ENCODE measurements at places on chromosomes 5 and 9. TPM values are rescaled to one million over a fixed set of nuclear protein-coding genes. Genes with fewer than 3 reads are reported as not detected.

CARD6 gene
- polyA plus RNA-seq: 4.7 TPM

SLC46A2 gene
- not detected for polyA plus RNA-seq

C9orf153 gene
- not detected for polyA plus RNA-seq

SLC6A3 gene
- polyA plus RNA-seq: not detected

ISCA1 gene
- 64.1 TPM for polyA plus RNA-seq

PCDHB15 gene
- polyA plus RNA-seq: not detected

CFAP157 gene
- 0.20 TPM for polyA plus RNA-seq

PCDHB14 gene
- not detected for polyA plus RNA-seq

C1QTNF2 gene
- polyA plus RNA-seq: not detected

GRCh38 chr9:127087836-127088235 is 34.6 kb downstream of the ANGPTL2 start:
- no peak for DNase-seq
- H3K36me3 ChIP-seq: no peaks in the 10 kb centered on the region

GRCh38 chr9:91920630-91921350 is 29.2 kb downstream of the ROR2 start:
- H3K27me3 ChIP-seq: no peaks in the 10 kb centered on the region
- no peak for DNase-seq

- peak overlapping the region; percentile 82 for H3K27ac ChIP-seq
- H3K36me3 ChIP-seq: peaks cover 2% of the 10 kb centered on the region
- peak; percentile 4 for DNase-seq
- peaks cover 25% of the 10 kb centered on the region for H3K4me1 ChIP-seq
- no peaks in the 10 kb centered on the region for H3K27me3 ChIP-seq
- H3K4me3 ChIP-seq: peak overlapping the region; percentile 82
Measured at GRCh38 chr5:32311404-32312196, 1.1 kb downstream of the MTMR12 start.

DNA sequence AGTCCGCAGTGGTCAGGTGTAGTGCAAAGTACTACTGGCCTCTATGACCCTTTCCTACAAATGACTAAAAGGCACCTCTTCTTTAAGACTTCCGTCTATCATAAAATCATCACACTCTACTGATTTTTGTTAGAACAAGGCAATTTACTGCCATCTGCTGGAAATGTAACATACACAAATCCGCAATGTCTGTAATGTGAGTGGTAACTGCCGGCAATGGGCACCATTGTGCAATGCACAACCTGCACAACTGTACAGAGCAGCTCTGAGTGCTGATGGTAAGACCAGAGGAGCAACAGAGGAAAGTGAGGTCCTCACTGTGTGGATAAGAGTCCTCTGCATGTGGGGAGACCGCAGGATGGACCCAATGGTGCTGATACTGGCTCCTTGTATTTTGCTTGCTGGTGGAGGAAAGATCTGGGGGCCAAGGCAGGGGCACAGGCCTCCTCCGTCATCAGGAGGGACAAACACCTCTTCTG is 103.7 kb downstream of the ATPSCKMT start:
- H3K4me1 ChIP-seq: no peaks in the 10 kb centered on the region
- H3K27me3 ChIP-seq: no peaks in the 10 kb centered on the region
- no peak overlapping the region for H3K27ac ChIP-seq
- no peak overlapping the region for H3K4me3 ChIP-seq

GRCh38 chr9:130301483-130302286 is 36.1 kb downstream of the HMCN2 start:
- H3K27me3 ChIP-seq: no peaks in the 10 kb centered on the region
- no peak overlapping the region for H3K4me3 ChIP-seq
- DNase-seq: no peak
- H3K27ac ChIP-seq: no peak overlapping the region
- H3K36me3 ChIP-seq: no peaks in the 10 kb centered on the region
- H3K4me1 ChIP-seq: no peaks in the 10 kb centered on the region

- H3K27ac ChIP-seq: no peak overlapping the region
- no peak overlapping the region for H3K4me3 ChIP-seq
- no peaks in the 10 kb centered on the region for H3K36me3 ChIP-seq
- H3K27me3 ChIP-seq: no peaks in the 10 kb centered on the region
- no peaks in the 10 kb centered on the region for H3K4me1 ChIP-seq
Measured at GRCh38 chr5:118033686-118034338, 954.5 kb downstream of the DTWD2 start.

DNA sequence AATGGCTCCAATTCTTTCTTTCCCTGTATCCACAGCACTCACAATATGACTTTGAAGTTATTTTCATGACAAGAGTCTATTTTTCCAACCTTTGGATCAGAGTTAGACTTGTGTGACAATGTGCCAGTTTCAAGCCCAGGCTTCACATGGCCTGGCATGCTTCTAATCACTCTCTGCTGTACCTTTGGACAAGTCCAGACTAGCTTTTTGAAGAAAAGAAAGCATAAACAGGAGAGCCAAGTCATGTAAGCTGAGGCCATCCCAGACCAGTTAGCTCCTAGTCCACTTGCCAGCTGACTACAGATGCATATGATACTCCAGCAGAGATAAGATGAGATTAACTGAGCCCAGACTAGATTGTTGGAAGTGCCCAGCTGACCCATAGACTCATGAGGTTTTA is 513.6 kb upstream of the C9orf72 start:
- no peaks in the 10 kb centered on the region for H3K27me3 ChIP-seq
- DNase-seq: no peak
- H3K36me3 ChIP-seq: no peaks in the 10 kb centered on the region
- no peak overlapping the region for H3K4me3 ChIP-seq
- H3K27ac ChIP-seq: no peak overlapping the region
- H3K4me1 ChIP-seq: no peaks in the 10 kb centered on the region

- H3K36me3 ChIP-seq: no peaks in the 10 kb centered on the region
- H3K27me3 ChIP-seq: no peaks in the 10 kb centered on the region
- no peaks in the 10 kb centered on the region for H3K4me1 ChIP-seq
- DNase-seq: no peak
- H3K27ac ChIP-seq: no peak overlapping the region
Measured at GRCh38 chr5:90911169-90911568, 352.6 kb downstream of the ADGRV1 start.

DNA sequence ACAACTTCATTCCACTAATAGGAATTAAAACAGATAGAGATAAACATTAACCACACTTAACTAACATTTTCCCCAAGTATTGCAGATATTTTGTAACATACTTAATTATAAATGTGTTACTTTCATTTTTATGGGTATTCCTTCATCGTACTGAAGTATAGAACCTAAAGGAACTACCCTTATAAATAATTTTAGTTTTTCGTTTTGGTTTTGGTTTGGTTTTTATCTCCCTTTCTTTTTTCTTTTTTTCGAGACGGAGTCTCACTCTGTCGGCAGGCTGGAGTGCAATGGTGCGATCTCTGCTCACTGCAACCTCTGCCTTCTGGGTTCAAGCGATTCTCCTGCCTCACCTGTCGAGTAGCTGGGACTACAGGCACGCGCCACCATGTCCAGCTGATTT is 60.1 kb upstream of the LMNB1 start:
- H3K36me3 ChIP-seq: no peaks in the 10 kb centered on the region
- H3K27ac ChIP-seq: no peak overlapping the region
- DNase-seq: no peak
- H3K27me3 ChIP-seq: no peaks in the 10 kb centered on the region
- H3K4me3 ChIP-seq: no peak overlapping the region

- no peak overlapping the region for H3K4me3 ChIP-seq
- H3K27ac ChIP-seq: no peak overlapping the region
- H3K36me3 ChIP-seq: no peaks in the 10 kb centered on the region
Measured at GRCh38 chr9:29211580-29212396, 1638.5 kb upstream of the C9orf72 start.

- no peaks in the 10 kb centered on the region for H3K4me1 ChIP-seq
- H3K27me3 ChIP-seq: no peaks in the 10 kb centered on the region
- no peak overlapping the region for H3K4me3 ChIP-seq
- no peak overlapping the region for H3K27ac ChIP-seq
Measured at GRCh38 chr9:136821826-136822544, 14.2 kb downstream of the RABL6 start.

DNA sequence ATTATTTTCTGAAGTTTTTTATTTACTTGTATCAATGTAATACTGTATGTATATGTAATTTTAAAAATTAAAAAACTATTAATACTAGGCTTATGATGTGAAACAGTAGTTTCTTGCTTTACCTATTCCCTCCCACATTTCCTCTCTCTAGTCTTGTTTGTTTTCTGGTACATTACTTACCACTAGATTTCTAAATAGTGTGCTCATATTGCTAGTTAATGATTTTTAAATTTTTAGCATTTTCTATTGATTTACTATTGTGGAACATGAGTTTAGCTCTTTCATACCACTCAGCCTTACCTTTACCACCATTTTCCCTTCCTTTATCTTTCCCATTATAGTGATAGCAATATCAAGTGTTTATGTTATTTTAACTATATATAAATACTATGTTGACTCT is 39.3 kb downstream of the UBE2R2 start:
- no peaks in the 10 kb centered on the region for H3K36me3 ChIP-seq
- no peak overlapping the region for H3K27ac ChIP-seq
- DNase-seq: no peak
- H3K27me3 ChIP-seq: no peaks in the 10 kb centered on the region
- no peaks in the 10 kb centered on the region for H3K4me1 ChIP-seq
- no peak overlapping the region for H3K4me3 ChIP-seq

DNA sequence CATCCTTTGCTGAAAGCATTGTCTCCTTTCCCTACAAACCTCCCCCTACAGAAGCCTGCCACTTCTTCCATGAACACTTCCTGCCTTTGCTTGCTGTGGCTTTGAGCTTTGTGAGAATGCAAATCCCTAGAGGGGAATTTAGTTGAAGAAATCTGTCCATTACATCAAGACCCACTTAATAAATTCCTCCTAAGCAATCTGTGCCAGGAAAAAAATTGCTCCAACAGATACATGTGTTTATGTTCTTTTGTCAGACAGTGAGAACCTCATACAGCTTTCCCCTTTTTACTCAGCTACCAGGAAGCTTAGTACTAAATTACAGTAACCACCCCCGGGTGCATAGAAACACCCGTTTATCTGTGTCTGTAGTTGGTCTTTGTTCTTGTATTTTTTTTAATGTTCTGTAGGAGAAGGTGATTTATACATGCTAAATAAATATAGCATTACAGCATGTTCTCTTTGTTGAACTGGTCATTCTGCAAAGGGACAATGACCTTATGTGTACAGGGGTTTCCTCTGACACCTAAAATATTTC is 43.9 kb downstream of the SH3TC2 start:
- peaks cover 3% of the 10 kb centered on the region for H3K27me3 ChIP-seq
- no peaks in the 10 kb centered on the region for H3K36me3 ChIP-seq
- no peak overlapping the region for H3K27ac ChIP-seq
- peak; percentile 4 for DNase-seq

DNA sequence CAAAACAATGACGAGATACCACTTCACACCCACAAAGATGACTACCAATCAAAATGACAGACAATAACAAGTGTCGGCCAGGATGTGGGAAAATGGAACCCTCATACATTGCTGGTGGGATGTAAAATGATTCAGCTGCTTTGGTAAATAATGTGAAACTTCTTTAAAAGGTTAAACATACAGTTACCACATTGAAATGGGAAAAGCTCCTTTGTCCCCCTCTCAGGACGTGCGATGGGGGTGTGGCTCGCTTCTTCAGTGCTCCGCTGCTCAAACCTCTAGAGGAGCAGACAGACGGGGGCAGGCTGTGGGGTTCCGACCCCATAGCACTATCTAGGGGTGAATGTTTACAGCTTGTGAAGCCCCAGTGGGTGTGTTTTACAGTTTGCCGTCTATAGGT is 8.0 kb upstream of the PLPP6 start:
- H3K4me1 ChIP-seq: no peaks in the 10 kb centered on the region
- no peak overlapping the region for H3K27ac ChIP-seq
- no peaks in the 10 kb centered on the region for H3K36me3 ChIP-seq
- peaks cover 2% of the 10 kb centered on the region for H3K27me3 ChIP-seq
- no peak overlapping the region for H3K4me3 ChIP-seq
- DNase-seq: no peak

DNA sequence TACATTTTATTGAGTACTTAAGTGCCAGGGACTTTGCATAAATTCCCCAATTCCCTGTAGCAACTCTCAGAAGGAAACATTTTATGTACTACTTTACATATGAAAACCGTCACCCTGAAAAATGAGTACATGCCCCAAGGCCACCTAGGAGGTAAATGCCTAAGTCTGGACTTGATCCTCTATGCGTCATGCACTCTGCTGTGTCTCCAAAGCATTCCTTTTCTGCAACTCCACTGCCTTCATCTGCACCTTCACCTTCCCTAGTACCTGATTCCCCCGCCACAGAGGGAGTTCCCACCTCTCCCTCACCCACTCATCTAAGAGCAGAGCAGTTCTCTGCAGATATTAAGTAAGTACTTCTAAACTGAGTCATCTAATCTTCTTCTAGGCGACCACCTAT is 75.2 kb upstream of the HRH2 start:
- DNase-seq: no peak
- H3K36me3 ChIP-seq: no peaks in the 10 kb centered on the region
- H3K4me3 ChIP-seq: no peak overlapping the region
- no peaks in the 10 kb centered on the region for H3K4me1 ChIP-seq
- peaks cover 4% of the 10 kb centered on the region for H3K27me3 ChIP-seq

DNA sequence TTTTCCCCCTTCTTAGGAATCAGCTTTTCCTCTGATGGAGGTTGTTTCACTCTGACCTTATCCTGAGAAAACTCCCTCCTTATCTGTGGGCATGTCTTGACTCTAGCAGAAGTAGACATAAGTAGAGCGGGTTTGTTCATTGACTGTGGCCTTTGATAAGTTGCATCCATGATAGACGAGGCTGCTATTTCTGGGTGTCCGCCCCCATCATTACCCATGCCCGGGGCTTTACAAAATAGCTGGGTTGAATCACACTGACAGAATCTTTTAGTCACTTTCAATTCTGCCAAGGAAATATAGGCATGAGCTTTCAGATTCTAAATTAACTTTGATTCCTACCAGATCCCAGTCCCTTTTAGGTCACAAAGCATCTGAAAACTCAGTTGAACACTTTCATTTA is 223.8 kb downstream of the SEC61B start:
- peaks cover 11% of the 10 kb centered on the region for H3K27me3 ChIP-seq
- H3K27ac ChIP-seq: no peak overlapping the region
- no peaks in the 10 kb centered on the region for H3K4me1 ChIP-seq
- no peak overlapping the region for H3K4me3 ChIP-seq

- H3K4me1 ChIP-seq: no peaks in the 10 kb centered on the region
- no peak within 1 kb of the TSS for H3K4me3 ChIP-seq
- H3K27ac ChIP-seq: no peak within 1 kb of the TSS
- no peaks in the 10 kb centered on the region for H3K36me3 ChIP-seq
- no peaks in the 10 kb centered on the region for H3K27me3 ChIP-seq
Measured at GRCh38 chr9:68540712-68541535, at the start of gene TMEM252. TSS of gene TMEM252 (minus strand) at chr9:68540883. CDS start at chr9:68540814, 69 bp downstream.

DNA sequence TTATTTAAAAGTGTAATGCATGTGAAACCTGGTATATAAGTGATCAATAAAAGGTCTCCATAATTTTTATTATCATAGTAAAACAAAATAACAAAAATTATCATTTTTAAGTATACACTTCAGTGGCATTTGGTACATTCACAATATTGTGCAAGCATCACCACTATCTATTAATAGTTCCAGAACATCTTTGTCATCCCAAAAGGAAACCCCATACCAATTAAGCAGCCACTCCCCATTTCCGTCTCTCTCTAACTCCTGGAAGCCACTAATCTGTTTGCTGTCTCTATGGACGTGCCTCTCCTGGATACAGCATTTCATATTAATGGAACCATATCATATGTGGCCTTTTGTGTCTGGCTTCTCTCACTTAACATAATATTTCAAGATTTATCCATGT is 7.6 kb downstream of the OLFML2A start:
- no peak overlapping the region for H3K27ac ChIP-seq
- DNase-seq: no peak
- H3K4me3 ChIP-seq: no peak overlapping the region
- H3K4me1 ChIP-seq: no peaks in the 10 kb centered on the region
- no peaks in the 10 kb centered on the region for H3K36me3 ChIP-seq
- no peaks in the 10 kb centered on the region for H3K27me3 ChIP-seq
